Activated naive CD4-positive, alpha-beta T cell (primary cell): ENCODE measurements at places on chromosomes 1 and 21.

DNA sequence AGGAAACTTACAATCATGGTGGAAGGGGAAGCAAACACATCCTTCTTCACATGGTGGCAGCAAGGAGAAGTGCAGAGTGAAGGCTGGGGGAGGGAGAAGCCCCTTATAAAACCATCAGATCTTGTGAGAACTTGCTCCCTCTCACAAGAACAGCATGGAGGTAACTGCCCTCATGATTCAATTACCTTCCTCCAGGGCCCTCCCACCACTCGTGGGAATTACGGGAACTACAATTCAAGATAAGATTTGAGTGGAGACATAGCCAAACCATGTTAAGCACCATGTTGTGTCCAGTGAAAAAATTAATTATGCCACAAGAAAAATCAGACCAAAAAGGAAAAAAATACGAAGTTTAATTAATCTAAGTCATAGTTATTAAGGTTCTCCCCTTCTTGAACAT lies 109.5 kb downstream of the CLDN17 start:
- no peak for DNase-seq

DNA sequence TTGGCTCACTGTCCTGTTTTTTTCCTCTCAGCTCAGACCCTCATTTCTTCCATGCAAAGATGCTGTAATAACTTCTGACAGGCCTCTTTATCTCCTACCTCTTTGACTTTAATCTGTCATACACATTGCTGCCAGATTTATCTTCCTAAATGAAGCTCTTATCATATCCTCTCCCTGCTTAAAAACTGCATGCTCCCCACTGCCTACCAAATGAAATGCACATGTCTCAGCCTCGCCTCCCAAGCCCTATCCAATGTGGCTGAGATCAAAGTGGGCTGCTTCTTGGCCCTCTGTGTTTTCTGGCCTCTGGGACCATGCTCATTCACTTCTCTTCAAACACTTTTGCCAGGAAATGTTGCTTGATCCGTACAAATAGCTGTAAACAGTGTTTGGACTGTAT lies 38.3 kb downstream of the IRF2BP2 start:
- DNase-seq, result no peak

DNA sequence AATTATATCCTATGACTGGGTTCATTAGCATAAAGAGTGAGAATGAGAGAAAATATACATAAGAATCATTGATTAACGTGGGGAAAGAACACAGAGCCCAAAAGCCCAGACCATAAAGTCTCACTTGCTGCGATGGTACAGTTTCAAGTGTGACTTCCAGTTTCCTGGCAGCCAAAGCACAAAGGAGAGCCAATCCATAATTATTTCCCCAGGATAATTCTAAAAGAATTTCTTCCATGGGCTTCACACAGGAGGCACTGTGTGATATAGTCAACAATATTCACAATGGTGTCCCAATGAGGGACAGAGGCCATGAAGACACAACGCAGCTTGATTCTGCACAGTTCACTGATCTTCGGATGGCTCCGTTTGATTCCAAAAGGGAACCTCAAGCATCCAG lies 321.6 kb downstream of the PLPP3 start:
- no peak for DNase-seq

GRCh38 chr1:177163844-177164379 lies 600 bp downstream of the ASTN1 start:
- no peak for DNase-seq

DNA sequence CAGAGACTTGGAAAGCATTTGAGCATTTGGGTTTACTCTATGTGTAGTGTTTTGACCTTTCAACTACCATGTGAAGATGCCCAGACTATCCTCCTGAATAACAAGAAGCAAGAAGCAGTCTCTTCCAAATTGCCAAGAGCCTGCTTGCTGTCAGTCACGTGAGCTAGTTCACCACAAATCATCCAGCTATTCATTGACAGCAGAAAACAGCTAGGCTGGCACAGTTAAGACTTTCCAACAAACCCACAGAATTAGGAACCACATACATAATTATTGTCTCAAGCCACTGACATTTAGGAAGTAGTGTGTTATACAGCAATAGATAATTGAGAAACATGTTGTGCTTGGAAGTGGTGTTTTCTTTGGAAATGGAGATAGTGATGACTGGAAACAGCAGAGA lies 1652.0 kb downstream of the NCAM2 start:
- no peak for DNase-seq

- no peak for DNase-seq
Observed at GRCh38 chr1:66834926-66835325, 33.9 kb upstream of the INSL5 start.

GRCh38 chr1:193184776-193185175 lies 1.6 kb downstream of the B3GALT2 start:
- no peak for DNase-seq

DNA sequence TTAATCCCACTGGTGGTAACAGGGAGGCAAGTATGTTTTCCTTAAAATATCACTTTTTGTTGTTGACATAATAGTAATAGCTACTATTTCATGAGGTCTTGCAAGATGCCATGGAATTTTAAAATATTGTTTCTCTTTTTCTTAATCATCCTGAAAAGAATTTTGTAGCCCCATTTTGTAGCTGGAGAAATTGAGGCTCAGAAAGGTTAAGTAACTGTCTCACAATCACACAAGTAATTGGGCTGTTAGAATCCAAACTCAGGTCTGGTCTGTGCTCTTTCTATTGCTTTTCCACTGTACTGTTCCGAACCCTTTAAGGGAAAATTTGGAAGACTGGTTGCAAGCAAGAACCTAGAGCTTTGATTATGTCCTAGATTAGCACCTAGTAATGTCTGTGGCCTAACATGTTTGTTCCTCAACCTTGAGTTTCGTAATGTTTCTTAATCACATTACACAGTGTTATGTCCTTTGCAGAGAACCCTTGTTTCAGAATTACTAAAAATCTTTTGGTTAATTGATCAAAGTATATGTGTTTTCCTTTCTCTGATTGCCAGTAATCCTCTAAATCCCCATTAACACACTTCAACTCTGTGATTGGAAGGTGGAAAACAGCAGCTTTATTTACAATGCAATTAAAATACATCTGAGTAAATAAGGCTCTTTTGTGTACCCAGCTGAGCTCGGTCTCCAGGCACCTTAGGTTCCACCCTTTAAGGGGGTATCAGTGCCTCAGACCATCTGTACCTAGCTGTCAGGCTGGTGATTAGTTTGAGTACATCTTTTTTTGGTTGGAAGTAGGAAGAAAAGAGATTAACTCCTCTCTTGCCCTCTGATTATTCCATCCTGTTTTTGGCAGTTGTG lies 10.4 kb downstream of the LRRC42 start:
- DNase-seq, result no peak

DNA sequence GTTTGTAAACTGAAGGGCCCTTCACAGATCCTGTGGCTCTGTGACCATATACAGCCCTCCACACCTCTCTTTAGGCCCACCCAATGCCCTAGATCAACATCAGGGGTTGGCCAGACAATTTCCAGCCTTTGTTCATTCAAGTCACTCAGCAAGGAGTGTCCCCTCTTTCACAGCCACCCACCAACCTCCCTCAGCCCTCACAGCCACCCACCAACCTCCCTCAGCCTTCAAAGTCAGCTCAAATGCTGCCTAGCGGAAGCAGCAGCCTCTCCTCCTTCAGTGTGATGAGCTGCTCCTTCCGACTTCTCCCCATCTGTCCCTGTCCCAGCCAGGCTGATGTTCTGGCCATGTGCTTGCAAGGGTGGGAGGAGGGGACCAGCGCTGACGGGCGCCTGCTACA lies 71.4 kb downstream of the DMRTB1 start:
- DNase-seq, result no peak

DNA sequence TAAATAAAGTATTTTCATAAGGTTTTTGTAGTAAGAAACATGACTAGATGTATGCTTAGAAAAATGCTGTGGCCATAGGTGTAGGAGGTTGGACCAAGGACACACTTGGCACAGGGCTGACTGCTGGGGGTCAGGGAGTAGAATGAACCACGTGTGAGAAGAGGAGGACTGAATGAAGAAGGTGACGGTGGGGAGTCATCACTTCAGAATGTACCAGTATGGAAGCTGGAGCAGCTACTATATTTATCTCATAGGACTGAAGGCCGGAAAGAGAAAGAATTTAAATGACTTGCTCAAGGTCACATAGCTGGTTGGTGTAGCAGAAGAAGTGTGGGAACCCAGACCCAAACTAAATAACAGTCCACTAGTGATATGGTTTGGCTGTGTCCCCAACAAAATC lies 79.8 kb upstream of the HAO2 start:
- DNase-seq, result no peak

DNA sequence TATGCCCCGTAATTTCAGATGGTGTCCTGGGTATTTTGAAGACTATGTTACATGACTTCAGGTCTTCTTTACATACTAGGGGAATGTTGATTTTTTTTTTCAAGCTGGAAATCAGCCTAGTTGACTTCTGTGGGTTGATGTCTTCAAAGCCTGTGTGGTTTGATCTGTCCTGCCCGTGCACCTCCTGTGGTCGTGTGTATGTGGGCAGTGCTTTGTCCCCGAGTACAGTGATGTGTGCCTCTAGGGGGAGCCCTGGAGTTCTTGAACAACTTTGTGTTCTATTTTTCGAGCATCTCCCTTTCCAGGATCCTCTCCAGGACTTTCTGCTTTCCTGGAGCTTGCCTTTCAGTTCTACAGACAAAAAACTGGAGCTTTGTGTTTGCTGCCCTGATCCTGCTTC lies 28.9 kb downstream of the OBSCN start:
- no peak for DNase-seq

DNA sequence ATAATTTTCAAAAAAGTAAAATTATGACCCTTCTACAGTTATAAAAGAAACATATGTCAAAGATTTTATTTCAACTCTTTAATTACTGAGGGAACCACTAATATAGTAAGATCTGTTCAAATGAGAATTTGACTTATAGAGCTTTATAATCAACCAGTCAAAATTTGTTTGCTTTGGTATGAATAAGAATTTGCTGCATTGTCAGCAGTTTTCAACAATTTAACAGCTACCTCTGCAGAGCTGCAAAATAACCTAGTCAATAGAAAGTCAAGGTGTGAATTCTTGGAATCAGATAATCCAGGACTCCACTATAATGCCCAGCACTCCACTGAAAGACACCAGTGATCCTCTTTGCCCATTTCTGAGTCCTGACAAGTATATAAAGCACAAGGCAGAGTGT lies 78.2 kb downstream of the ODF2L start:
- no peak for DNase-seq

GRCh38 chr1:243496187-243496646 lies 240.4 kb downstream of the SDCCAG8 start:
- DNase-seq, result no peak

GRCh38 chr21:25999921-26000582 lies 170.5 kb downstream of the APP start:
- peak; percentile 8 for DNase-seq

DNA sequence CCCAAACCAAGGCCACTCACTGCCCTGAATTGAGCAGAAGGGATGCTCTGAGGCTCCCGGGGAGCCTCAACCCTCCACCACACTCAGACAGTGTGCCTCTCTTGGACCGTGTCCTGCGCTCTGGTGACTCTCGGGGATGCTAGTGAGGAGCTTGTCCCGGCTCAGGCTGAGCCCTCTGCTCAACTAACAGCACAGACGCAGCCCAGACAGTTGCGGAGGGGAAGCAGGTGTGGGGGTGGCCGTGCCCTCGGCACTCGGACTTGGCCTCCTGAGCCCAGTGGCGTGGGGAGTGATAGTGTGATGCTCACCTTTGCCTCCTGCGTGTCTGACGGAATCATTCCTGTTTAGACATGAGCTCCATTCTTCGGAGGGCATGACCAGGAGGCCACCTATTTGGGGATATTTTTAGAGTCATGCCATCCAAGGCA lies 15.4 kb upstream of the SLC19A1 start:
- DNase-seq, result no peak

DNA sequence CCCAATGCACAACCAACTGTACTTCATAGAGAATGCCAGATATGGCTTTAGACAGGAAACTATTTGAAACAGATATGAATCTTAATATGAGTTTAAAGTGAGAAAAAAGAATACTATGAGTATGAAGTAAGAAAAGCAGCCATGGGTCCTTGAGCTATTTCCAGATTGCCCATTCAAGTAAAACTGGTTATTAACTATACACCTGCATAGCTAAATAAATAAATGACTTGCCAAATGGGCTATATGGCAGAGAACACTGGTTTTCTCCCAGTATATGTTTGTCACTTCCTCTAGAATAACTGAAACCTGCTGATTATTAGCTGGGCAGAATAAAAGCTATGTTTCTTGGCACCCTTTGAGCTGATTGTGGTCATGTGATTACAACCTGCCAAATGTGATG lies 17.0 kb upstream of the CD1C start:
- no peak for DNase-seq

- DNase-seq, result no peak
Observed at GRCh38 chr1:24754229-24754628, 9.0 kb downstream of the CLIC4 start.

DNA sequence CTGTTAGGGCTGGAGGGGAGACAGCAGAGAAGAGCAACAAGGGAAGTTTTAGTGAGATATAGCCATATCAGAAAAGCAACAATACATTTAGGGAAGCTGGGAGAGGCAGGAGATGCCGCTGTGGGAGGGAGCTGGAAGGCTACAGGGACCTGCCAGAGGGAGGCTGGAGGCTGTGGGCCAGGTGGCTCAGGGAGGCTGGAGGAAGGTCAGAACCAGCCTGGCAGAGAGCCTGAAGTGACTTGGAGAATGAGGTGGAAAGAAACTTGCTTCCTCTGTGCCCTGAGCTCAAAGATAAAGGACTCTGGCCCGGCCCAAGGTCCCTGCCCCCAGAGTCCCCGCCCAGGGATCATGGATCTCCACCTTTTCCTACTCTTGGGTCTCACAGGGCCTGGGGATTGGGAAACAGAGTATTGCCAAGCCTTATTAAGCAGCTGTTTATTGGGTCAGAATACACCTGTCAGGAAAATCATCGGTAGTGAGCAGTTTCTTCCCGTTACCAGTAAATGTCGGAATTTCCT lies 85.9 kb downstream of the KIF26B start:
- no peak for DNase-seq

GRCh38 chr1:232937741-232938375 lies 12.6 kb upstream of the NTPCR start:
- no peak for DNase-seq

- DNase-seq, result no peak
Observed at GRCh38 chr1:78101514-78101913, 55.7 kb downstream of the GIPC2 start.

GRCh38 chr1:45722809-45723208 lies 27.6 kb downstream of the IPP start:
- DNase-seq, result no peak

GRCh38 chr1:67586596-67586995 lies 98.4 kb upstream of the GADD45A start:
- no peak for DNase-seq

GRCh38 chr1:192382758-192383157 lies 66.0 kb downstream of the RGS21 start:
- no peak for DNase-seq

DNA sequence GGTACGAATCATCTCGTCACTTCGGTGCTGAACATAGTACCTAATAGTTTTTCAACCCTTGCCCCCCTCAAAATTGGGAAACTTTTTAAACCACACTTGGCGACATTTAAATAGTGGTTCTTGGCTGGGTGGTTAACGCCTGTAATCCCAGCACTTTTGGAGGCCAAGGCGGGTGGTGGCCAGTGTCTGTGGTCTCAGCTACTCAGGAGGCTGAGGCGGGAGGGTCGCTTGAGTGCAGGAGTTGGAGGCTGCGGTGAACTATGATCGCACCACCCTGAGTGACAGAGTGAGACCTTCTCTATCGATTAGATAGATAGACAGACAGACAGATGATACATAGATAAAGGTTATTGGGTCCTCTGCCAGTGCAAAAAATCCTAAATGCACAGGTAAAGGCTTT lies 55.5 kb upstream of the RASAL2 start:
- DNase-seq, result no peak

GRCh38 chr1:36599828-36600227 lies 117.1 kb upstream of the CSF3R start:
- DNase-seq, result no peak

- DNase-seq, result no peak
Observed at GRCh38 chr1:228793032-228793431, 57.8 kb downstream of the RHOU start.
